Heart left ventricle (tissue), 16 donors: ENCODE measurements at places on chromosomes 3 and 15. TPM values are rescaled to one million over a fixed set of nuclear protein-coding genes. Genes with fewer than 3 reads are reported as not detected.

GRCh38 chr15:75368689-75369239, 357 bp upstream of the MAN2C1 start:
- no peak for DNase-seq

The CILP gene
- 17.9 TPM for total RNA-seq

- no peak for DNase-seq
These were observed 72.5 kb downstream of the FOXP1 start for GRCh38 chr3:71511037-71511436.

DNA sequence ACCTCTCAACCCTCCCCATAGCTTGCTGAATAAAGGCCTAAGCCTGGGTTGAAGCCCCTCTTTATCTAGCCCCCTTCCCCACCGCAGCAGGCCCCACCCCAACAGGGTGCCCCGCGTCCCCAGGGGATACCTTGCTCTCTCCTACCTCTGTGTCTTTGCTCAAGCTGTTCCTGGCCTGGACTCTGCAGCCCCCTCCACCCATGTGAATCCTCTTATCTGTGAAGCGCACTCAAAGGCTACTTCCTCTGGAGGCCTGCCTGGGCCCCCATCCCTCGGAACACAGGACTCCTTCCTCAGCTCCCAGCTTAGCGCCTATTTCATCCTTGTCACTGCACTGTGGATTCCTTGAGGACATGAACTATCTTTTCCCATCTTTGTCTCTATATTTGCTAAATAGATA, 61.4 kb upstream of the HERC1 start:
- DNase-seq: no peak

The ANXA2 gene
- 442 TPM for total RNA-seq

The SPTBN5 gene
- total RNA-seq: 5.6 TPM
